ENCODE measurements at places on chromosomes 6 and 20.

GRCh38 chr20:15076785-15077184 is 739.4 kb upstream of the FLRT3 start:
- DNase-seq, result no peak

GRCh38 chr20:60565083-60565482 is 606.9 kb downstream of the CDH26 start:
- no peak for DNase-seq

GRCh38 chr6:137094411-137095008 is 49.7 kb upstream of the IL20RA start:
- no peak for DNase-seq

- no peak for DNase-seq
These were observed 327.3 kb upstream of the RNF24 start for GRCh38 chr20:4342609-4343008.

- no peak for DNase-seq
These were observed 12.2 kb upstream of the TREM2 start for GRCh38 chr6:41175084-41175483.

DNA sequence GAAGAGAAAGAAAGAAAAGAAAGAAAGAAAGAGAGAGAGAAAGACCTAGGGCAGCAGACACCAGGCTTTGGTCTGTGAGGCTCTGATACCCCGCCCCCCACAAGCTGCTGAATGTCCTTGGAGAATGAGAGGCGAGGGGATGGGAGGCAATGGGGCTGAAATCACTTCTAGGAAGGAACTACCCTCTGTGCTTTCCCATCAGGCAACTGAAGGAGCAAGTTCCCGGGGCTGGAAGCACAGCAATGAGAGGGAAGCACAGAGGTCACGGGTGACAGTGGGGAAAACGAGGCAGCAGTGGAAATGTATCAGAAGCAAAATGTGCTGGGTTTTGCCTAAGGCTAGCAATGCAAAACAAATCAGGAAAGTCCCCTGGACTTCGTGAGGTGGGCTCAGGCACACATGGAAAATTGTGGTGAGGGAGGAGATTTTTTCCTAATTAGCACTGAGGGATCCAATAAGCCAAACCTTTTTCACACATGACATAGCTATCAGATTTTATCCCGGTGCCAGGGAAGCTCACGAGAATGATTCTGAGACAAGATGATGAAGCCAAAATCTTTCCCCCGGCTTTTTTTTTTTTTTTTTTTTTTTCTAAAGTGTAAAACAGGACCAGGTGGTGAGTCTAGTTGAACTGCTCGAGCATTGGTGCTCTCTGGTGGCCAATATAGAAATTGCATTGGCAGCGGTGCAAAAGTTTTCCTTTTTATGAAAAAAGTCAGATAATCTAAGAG is 16.8 kb upstream of the ARFGEF2 start:
- peak; percentile 63 for DNase-seq

- no peak for DNase-seq
These were observed 332.9 kb upstream of the PRDM1 start for GRCh38 chr6:105753207-105753606.

DNA sequence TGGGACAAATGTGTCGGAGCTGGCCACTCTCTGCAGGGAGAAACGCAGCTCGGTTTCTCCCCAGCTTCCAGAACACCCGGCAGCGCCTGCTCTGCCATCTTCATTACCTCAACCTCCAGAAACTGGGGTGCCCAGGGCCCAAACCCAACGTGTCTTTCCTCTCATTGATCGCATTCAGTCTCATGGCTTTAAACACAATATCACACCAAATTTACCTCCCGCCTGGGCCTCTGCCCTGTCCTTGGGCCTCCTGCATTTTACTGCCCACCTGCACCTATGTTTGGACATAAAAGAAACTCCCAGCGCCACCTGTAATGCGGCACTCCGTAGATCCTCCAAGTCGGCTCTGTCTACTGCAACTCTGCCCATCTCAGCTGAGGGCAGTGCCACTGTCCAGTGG is 22.2 kb downstream of the SERPINB6 start:
- no peak for DNase-seq

GRCh38 chr20:46270977-46271744 is 37.1 kb downstream of the CDH22 start:
- no peak for DNase-seq

DNA sequence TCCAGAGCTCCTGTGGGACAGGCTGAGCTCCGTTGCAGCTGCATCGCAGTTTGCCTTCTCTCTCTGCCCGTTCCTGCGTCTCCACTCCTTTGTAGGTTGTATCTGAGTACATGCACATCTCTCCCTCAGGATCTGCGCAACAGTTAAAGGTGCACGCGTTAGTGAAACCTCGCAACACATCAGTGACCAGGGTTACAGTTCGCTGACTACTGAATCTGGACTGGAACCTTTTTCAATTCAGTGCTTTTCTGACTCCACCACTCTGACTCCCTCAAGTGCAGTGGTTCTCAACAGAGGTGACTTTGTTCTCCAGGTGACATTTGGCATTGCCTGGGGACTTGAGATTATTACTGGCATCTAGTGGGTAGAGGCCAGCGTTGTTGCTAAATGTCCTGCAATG is 44.0 kb downstream of the UST start:
- no peak for DNase-seq

DNA sequence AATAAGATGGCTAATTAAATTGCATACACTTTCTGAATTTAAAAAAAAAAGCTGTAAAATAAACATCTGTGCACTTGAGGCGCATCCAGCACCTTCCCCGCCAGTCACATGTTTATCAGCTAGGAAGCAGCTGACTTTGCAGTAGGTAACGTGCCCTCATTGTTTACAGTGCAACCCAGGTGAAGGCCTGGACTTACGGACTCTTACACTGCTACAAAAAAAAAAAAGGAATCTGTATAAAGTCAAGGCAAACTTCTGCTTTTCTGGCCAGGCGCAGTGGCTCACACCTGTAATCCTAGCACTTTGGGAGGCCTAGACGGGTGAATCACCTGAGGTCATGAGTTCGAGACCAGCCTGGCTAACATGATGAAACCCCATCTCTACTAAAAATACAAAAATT is 327.8 kb downstream of the CDH4 start:
- peak; percentile 15 for DNase-seq

DNA sequence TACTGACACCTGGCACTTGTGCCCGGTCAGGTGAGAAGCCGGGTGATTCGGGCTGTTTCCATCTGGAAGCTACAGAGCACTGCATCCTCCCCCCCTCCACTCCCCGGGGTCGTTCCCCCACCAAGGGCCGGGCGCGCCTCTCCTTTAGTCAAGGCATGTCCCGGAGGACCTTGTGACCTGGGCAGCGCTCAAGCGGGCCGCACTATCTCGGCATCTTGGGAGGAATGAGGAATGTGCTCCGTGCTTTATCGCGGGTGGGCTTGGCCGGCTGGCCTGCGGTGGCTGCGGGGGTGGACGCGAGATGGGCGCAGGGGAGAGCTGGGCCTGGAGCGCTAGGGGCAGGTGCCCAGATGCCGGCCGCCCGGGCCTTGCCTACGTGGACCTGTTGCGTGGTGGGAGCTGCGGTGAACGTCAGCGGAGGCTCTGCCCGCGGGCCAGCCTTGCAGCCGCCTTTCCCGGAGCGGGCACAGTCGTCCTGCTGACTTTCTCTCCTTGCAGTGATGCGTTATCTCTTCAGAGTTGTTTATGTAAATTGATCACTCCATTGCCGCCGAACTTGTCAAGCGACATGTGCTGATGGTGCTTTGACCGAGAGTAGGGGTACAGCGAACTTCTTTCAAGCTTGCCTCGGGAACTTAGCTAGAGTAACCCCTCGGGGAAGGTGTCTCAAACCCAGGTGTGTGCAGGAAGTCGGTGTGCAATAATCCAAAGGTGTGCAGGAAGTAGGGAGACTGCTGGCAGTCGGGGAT is 1.1 kb downstream of the LRRC1 start:
- DNase-seq, result peak; percentile 35
